Thyroid gland (tissue), 4 donors: ENCODE measurements at places on chromosomes 5 and 9. TPM values are rescaled to one million over a fixed set of nuclear protein-coding genes. Genes with fewer than 3 reads are reported as not detected.
A peak's percentile ranks its signal among the peaks of the same experiment; 100 is the strongest.

The CDC20B gene
- total RNA-seq, result not detected

The CCNI2 gene
- 0.67 TPM for total RNA-seq

- DNase-seq, result no peak
- no peaks in the 10 kb centered on the region for H3K27me3 ChIP-seq
- H3K4me3 ChIP-seq, result no peak overlapping the region
- no peaks in the 10 kb centered on the region for H3K36me3 ChIP-seq
- peaks cover 1% of the 10 kb centered on the region for H3K4me1 ChIP-seq
Observed at GRCh38 chr5:111675201-111675934, 81.6 kb downstream of the NREP start.

DNA sequence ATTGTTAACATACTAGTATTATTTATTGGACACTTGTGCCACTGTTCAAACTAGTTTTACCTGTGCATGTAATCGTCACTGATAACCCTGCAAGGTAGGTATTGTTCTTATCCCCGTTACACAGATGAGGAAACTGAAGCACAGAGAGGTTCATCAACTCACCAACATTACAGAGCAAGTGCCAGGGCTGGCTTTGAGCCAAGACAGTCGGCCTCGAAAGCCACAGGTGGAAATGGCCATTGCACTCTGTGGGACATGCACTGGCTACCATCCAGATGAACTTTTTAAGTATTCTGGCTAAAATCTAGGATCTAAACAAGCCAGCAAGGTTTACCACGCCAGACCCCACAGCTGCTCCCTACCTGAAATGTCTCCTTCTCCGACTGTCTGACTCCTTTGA, 57.9 kb downstream of the TEX10 start:
- H3K27me3 ChIP-seq, result no peaks in the 10 kb centered on the region
- peaks cover 9% of the 10 kb centered on the region for H3K36me3 ChIP-seq
- no peaks in the 10 kb centered on the region for H3K4me1 ChIP-seq
- H3K4me3 ChIP-seq, result no peak overlapping the region
- H3K27ac ChIP-seq, result no peak overlapping the region

The GRIN3A gene
- total RNA-seq, result not detected

The RMI1 gene
- total RNA-seq, result 7.2 TPM

DNA sequence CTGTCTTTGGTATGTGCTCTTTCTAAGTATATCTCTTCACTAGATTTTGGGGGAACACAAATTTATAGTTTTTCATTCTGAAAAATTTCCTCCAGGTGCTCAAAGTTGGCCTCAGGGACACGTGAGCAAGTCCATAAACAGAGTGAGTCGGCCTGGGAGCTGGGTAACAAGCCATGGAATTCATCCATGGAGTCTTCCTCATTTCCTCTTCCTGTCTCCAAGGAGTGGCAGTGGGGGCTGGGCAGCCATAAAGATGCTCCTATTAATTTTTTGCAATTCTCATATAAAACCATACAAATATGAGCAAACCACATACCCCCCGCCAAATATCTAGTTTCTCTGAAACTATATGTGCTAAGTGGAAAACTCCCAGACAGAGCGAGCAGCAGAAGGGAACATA, 136.6 kb upstream of the OTULINL start:
- no peak overlapping the region for H3K27ac ChIP-seq
- no peak for DNase-seq
- H3K4me1 ChIP-seq, result peaks cover 9% of the 10 kb centered on the region
- no peaks in the 10 kb centered on the region for H3K27me3 ChIP-seq
- H3K4me3 ChIP-seq, result no peak overlapping the region

- H3K36me3 ChIP-seq, result no peaks in the 10 kb centered on the region
- H3K4me3 ChIP-seq, result no peak overlapping the region
- H3K27me3 ChIP-seq, result no peaks in the 10 kb centered on the region
- no peaks in the 10 kb centered on the region for H3K4me1 ChIP-seq
- H3K27ac ChIP-seq, result no peak overlapping the region
- no peak for DNase-seq
Observed at GRCh38 chr9:126982215-126983002, 67.8 kb downstream of the RALGPS1 start.

The NMUR2 gene
- 1.9 TPM for total RNA-seq

GRCh38 chr5:177458912-177459350, 12.3 kb downstream of the PRR7 start:
- no peak for DNase-seq
- peaks cover 14% of the 10 kb centered on the region for H3K36me3 ChIP-seq
- no peak overlapping the region for H3K4me3 ChIP-seq
- no peaks in the 10 kb centered on the region for H3K27me3 ChIP-seq
- H3K4me1 ChIP-seq, result peaks cover 8% of the 10 kb centered on the region

- H3K4me1 ChIP-seq, result peaks cover 38% of the 10 kb centered on the region
- H3K36me3 ChIP-seq, result no peaks in the 10 kb centered on the region
- no peak for DNase-seq
- no peaks in the 10 kb centered on the region for H3K27me3 ChIP-seq
- H3K27ac ChIP-seq, result peak overlapping the region; percentile 43
Observed at GRCh38 chr5:91145333-91145620, 237.8 kb downstream of the ARRDC3 start.

- H3K27ac ChIP-seq, result no peak overlapping the region
- DNase-seq, result no peak
- H3K36me3 ChIP-seq, result peaks cover 22% of the 10 kb centered on the region
- H3K4me1 ChIP-seq, result no peaks in the 10 kb centered on the region
- H3K27me3 ChIP-seq, result no peaks in the 10 kb centered on the region
- H3K4me3 ChIP-seq, result no peak overlapping the region
Observed at GRCh38 chr5:43376496-43377140, 35.6 kb downstream of the CCL28 start.

DNA sequence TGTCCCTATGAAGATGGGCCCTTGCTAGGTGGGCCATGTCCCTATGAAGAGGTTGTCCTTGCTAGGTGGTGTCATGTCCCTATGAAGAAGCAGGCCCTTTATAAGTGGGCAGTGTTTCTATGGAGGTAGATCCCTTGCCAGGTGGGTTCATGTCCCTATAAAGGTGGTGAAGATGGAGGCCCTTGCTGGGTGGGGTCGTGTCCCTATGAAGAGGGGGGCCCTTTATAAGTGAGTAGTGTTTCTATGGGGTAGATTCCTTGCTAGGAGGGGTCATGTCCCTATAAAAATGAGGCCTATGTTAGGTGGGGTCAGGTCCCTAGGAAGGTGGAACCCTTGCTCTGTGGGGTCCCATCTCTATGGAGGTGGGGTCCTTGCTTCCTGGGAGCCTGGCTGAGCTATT, 283.4 kb upstream of the IRX2 start:
- H3K36me3 ChIP-seq, result no peaks in the 10 kb centered on the region
- no peak overlapping the region for H3K4me3 ChIP-seq
- no peaks in the 10 kb centered on the region for H3K4me1 ChIP-seq
- H3K27ac ChIP-seq, result no peak overlapping the region

DNA sequence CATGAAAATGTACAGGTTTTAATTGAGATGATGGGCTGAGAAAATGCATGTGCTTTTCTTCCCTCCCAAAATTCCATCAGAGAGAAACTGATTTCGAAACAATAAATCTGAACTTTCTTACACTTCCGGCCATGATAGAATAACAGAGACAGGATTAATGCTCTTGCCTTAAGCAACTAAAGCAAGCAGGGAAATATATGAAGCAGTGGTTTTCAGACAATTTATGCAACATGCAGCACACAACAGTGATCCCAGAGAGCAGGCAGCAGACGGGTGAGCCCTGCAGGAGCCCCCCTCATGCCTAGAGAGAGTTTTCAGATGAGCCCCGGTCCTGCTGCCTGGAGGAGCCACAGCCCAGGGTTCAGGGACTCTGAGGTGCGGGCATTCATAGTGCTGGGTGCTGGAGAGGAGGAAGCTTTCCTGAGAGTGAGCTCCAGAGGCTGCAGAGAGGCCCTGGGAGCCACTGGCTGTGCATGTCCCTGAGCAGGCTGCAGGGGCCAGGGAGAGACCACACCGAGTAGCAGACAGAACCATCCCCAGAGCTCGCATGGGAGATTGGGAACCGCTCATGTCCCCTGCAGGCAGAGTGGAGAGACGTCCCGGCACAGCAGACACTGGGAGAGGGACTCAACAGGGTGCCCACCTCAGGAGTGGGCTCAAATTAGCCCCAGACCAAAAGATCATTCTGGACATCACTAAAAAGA, 143.5 kb downstream of the OLFM1 start:
- H3K4me1 ChIP-seq, result no peaks in the 10 kb centered on the region
- DNase-seq, result no peak
- no peaks in the 10 kb centered on the region for H3K27me3 ChIP-seq
- H3K4me3 ChIP-seq, result no peak overlapping the region

The SLC34A1 gene
- total RNA-seq, result not detected

The C9orf50 gene
- not detected for total RNA-seq

- no peak for DNase-seq
- no peaks in the 10 kb centered on the region for H3K27me3 ChIP-seq
- no peak overlapping the region for H3K4me3 ChIP-seq
- H3K36me3 ChIP-seq, result no peaks in the 10 kb centered on the region
- no peaks in the 10 kb centered on the region for H3K4me1 ChIP-seq
- H3K27ac ChIP-seq, result no peak overlapping the region
Observed at GRCh38 chr5:108813673-108814072, 66.0 kb downstream of the FER start.

GRCh38 chr5:114857941-114858551, 311.7 kb downstream of the TRIM36 start:
- H3K27ac ChIP-seq, result no peak overlapping the region
- H3K4me3 ChIP-seq, result no peak overlapping the region
- no peaks in the 10 kb centered on the region for H3K4me1 ChIP-seq
- no peak for DNase-seq
- H3K27me3 ChIP-seq, result no peaks in the 10 kb centered on the region

The BHMT gene
- 2.0 TPM for total RNA-seq

DNA sequence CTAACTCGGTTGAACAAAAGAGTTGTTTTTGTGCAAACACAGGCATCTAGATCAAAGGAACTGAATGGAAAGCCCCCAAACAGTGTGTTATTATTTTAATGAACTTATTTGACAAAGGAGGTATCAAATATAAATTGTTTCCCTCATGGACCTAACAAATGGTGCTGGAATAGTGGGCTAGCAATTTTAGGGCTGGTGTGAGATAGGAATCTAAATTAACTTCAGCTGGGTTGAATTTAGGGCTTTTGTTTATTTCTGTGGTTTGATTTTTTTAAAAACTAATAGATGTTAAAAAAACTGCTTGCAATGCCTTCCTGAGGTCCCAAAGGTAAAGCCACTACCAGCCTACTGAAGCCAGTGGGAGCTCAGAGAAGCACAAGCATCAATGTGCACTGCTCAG, 42.1 kb downstream of the TTC39B start:
- no peaks in the 10 kb centered on the region for H3K36me3 ChIP-seq
- H3K4me1 ChIP-seq, result peaks cover 2% of the 10 kb centered on the region
- no peaks in the 10 kb centered on the region for H3K27me3 ChIP-seq
- H3K4me3 ChIP-seq, result no peak overlapping the region
- no peak for DNase-seq
- no peak overlapping the region for H3K27ac ChIP-seq

The NFIB gene
- total RNA-seq, result 141 TPM

GRCh38 chr9:19464061-19464763, 55.4 kb downstream of the ACER2 start:
- peak; percentile 4 for DNase-seq
- H3K4me1 ChIP-seq, result peaks cover 3% of the 10 kb centered on the region
- H3K27ac ChIP-seq, result no peak overlapping the region
- H3K4me3 ChIP-seq, result peak overlapping the region; percentile 36
- H3K36me3 ChIP-seq, result no peaks in the 10 kb centered on the region
- no peaks in the 10 kb centered on the region for H3K27me3 ChIP-seq

DNA sequence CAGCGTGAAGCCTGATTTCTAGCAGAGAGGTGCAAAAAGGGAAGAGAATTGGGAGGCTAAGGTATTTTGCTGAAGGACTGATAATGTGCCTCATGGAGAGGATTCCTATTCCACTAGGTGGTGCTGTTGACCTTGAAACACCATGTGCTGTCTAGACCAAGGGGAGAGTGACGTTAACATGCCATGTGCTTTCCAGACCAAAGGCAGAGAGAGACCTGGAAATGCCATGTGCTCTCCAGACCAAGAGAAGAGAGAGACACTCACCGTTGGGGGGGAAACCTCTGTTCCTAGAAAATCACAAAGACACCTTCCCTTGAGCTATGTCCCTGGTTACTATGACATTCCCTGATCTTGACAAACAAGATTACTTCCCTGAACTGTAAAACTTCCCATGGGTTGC, 286.0 kb upstream of the TUSC1 start:
- no peaks in the 10 kb centered on the region for H3K27me3 ChIP-seq
- no peaks in the 10 kb centered on the region for H3K4me1 ChIP-seq
- no peak overlapping the region for H3K4me3 ChIP-seq
- no peak overlapping the region for H3K27ac ChIP-seq

The FAM153A gene
- total RNA-seq, result 0.81 TPM

- DNase-seq, result no peak
- no peaks in the 10 kb centered on the region for H3K36me3 ChIP-seq
- H3K4me3 ChIP-seq, result no peak overlapping the region
- H3K27me3 ChIP-seq, result peaks cover 10% of the 10 kb centered on the region
- H3K4me1 ChIP-seq, result no peaks in the 10 kb centered on the region
Observed at GRCh38 chr5:176744584-176744965, 65.8 kb upstream of the UNC5A start.

- no peaks in the 10 kb centered on the region for H3K36me3 ChIP-seq
- H3K4me3 ChIP-seq, result no peak overlapping the region
- H3K27ac ChIP-seq, result no peak overlapping the region
- no peaks in the 10 kb centered on the region for H3K27me3 ChIP-seq
- H3K4me1 ChIP-seq, result peaks cover 9% of the 10 kb centered on the region
- no peak for DNase-seq
Observed at GRCh38 chr5:174300941-174301761, 255.6 kb downstream of the NSG2 start.

The KIF12 gene
- total RNA-seq, result 13.4 TPM

- DNase-seq, result peak; percentile 33
- no peaks in the 10 kb centered on the region for H3K4me1 ChIP-seq
- no peaks in the 10 kb centered on the region for H3K27me3 ChIP-seq
- H3K27ac ChIP-seq, result no peak overlapping the region
Observed at GRCh38 chr9:121073038-121073437, 1.7 kb upstream of the CNTRL start.

- H3K4me3 ChIP-seq, result no peak overlapping the region
- H3K27ac ChIP-seq, result peak overlapping the region; percentile 95
- no peak for DNase-seq
- no peaks in the 10 kb centered on the region for H3K36me3 ChIP-seq
- no peaks in the 10 kb centered on the region for H3K27me3 ChIP-seq
Observed at GRCh38 chr9:90803860-90804593, 2.4 kb downstream of the SYK start.

The SLIT3 gene
- total RNA-seq, result 28.4 TPM

- H3K27ac ChIP-seq, result peak overlapping the region; percentile 69
- no peaks in the 10 kb centered on the region for H3K27me3 ChIP-seq
- peaks cover 65% of the 10 kb centered on the region for H3K4me1 ChIP-seq
- H3K36me3 ChIP-seq, result no peaks in the 10 kb centered on the region
- H3K4me3 ChIP-seq, result no peak overlapping the region
Observed at GRCh38 chr9:128555180-128555721, 2.9 kb downstream of the SPTAN1 start.
